Caki2 (cell line): ENCODE measurements at places on chromosomes 4 and X.
A peak's percentile ranks its signal among the peaks of the same experiment; 100 is the strongest.

DNA sequence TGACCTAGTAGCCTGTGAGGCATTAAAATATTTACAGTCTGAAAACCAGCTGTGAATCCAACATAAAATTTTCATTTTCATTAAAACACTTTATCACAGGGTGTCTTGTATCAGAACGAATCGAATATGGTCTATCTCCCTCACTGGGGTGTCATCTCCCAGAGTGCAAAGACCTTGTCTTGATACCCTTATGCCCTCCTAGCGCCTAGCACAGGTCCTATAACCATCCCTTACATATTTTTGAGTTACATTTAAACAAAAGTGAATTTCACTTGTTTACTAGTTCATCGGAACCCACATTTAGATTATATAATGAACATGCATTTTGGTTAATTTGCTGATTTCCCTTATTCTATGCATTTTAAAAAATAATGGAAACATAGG lies 14.0 kb downstream of the DIPK2B start:
- no peak for DNase-seq

GRCh38 chrX:21802054-21802670 lies 37.3 kb upstream of the MBTPS2 start:
- no peak for DNase-seq

- no peak for DNase-seq
Observed at GRCh38 chr4:172666711-172667368, 501.8 kb upstream of the GALNT7 start.

GRCh38 chr4:79178760-79179159 lies 147.1 kb downstream of the NAA11 start:
- no peak for DNase-seq

DNA sequence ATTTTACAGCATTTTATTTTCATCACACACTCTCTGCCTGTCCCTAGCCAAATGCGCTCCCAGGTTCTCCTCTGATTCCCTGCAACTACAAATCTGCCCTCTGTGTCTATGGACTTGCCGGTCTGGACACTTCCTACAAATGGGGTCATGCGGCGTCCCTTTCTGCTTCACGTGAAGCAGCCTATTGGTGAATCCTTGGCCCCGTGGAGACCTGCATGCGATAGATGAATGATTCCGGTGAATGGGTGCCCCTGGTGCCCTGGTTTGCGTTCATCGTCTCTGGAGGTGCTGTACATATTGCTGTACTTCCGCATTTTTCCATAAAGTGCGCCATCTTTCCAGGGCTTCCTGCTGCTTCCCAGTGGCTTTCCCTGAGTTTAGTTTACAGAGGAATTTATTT lies 27.5 kb upstream of the CLCN4 start:
- DNase-seq = no peak

DNA sequence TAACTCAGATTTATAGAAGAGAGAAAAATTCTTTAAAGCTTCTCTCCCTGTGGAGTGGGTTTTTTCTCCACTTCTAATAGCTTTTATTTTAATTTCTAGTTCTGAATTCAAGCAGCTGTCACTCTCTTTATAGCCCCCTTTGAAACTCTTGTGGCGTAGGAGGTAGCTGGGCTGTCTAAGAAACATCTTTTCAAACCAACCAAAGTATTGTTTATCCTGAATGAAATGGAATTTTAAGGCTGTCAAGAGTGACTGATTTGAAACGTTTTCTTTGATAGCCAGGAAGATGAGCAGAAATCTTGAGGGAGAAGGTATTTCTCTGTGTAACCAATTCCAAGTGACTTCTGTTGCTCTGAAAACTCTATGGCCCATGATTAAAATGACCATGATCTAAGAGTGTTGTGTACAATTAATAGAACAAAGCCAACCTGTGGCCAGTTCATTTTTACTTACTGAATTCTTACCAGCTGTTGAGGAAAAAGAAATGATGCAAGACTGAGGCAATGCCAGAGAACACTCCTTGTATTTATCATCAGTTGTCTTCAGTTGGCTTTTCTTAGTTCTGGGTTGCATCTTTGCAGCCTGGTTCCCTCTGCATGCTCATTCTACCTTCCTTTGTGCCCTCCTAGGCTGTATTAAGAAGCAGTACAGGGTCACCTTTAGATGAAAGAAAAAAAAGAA lies 298.4 kb downstream of the ARHGAP10 start:
- no peak for DNase-seq

- DNase-seq = no peak
Observed at GRCh38 chr4:8847764-8848163, 23.9 kb downstream of the HMX1 start.

GRCh38 chrX:115257711-115258110 lies 23.8 kb upstream of the LRCH2 start:
- DNase-seq = no peak

GRCh38 chr4:137866671-137867070 lies 334.4 kb upstream of the PCDH18 start:
- no peak for DNase-seq

GRCh38 chr4:56630876-56631666 lies 50.0 kb downstream of the HOPX start:
- DNase-seq = no peak

DNA sequence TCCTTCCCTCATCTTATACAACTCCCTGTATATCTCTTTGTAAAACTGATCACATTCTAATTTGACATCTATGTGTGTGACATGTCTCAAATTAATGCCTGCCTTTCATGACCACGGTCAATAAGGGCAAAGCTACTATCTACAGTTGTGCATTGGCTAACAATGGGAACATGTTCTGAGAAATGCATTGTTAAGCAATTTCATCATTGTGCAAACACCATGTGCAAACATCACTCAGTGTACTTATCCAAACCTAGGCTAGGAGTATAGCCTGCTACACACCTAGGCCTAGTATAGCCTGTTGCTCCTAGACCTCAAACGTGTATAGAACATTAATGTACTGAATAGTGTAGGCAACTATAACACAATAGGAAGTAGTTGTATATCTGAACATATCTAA lies 95.0 kb downstream of the BANK1 start:
- DNase-seq = no peak

DNA sequence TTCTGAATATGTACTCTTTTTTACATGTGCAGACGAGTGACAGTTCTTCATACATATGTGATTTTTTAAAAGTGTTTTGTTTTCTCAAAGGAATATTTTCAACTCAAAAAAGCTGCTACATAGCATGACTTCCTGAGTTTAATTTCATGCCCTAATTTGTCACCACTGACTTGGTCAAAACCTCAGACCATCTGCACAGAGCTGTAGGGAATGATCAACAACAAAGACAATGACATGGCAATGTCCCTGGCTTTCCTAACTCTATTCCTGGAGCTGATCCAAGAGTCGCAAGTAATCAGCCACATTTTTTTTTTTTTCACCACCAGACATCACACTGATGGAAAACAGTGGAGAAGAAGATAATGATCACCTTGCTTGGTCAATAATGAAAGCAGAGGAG lies 97.7 kb downstream of the TMA16 start:
- peak; percentile 8 for DNase-seq

GRCh38 chr4:61772126-61772525 lies 572.0 kb downstream of the ADGRL3 start:
- no peak for DNase-seq

DNA sequence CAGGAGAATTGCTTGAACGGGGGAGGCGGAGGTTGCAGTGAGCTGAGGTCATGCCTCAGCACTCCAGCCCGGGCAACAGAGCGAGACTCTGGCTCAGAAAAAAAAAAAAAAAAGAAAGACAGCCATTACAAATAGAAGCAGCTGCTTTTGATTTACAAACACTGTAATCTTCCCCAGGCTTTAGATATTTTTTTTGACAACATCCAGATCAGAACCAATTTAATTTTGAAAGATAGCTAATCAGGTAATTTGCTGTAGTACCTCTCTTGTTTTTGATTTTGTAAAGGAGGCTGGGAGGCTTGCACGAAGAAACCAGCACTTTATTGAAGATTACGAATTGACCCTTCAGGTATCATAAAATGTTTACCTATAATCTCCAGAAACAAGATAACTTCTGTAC lies 107.0 kb downstream of the LDB2 start:
- no peak for DNase-seq

- no peak for DNase-seq
Observed at GRCh38 chrX:31551913-31552312, 480.1 kb upstream of the FTHL17 start.
